ENCODE measurements at places on chromosomes 1 and 21.

- no peak for DNase-seq
Observed at GRCh38 chr1:3817821-3818597, 21.7 kb upstream of the LRRC47 start.

- no peak for DNase-seq
Observed at GRCh38 chr21:36602735-36603134, 96.2 kb upstream of the SIM2 start.

GRCh38 chr1:101004061-101004460 is 21.5 kb downstream of the DPH5 start:
- DNase-seq = no peak

DNA sequence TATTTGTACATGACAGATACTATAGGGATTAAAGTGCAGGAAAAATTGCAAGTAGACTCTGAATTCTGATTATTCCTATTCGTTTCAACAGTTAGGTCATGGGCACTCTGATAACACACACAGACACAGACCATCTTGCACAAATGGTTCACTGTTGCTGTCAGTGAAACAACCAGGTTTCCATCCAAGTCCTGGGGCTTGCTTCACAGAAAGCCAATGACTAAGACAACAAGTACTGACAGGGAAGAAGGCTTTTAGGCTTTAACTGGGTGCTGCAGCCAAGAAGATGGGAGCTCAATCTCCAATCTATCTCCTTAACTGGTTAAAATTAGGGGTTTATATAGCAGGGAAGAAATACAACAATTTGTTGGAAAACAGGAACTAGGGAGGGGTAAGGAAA is 57.6 kb downstream of the RIMS3 start:
- no peak for DNase-seq

GRCh38 chr21:39088831-39089380 is 94.3 kb downstream of the PSMG1 start:
- no peak for DNase-seq
